ENCODE measurements at places on chromosomes 12 and 14.

DNA sequence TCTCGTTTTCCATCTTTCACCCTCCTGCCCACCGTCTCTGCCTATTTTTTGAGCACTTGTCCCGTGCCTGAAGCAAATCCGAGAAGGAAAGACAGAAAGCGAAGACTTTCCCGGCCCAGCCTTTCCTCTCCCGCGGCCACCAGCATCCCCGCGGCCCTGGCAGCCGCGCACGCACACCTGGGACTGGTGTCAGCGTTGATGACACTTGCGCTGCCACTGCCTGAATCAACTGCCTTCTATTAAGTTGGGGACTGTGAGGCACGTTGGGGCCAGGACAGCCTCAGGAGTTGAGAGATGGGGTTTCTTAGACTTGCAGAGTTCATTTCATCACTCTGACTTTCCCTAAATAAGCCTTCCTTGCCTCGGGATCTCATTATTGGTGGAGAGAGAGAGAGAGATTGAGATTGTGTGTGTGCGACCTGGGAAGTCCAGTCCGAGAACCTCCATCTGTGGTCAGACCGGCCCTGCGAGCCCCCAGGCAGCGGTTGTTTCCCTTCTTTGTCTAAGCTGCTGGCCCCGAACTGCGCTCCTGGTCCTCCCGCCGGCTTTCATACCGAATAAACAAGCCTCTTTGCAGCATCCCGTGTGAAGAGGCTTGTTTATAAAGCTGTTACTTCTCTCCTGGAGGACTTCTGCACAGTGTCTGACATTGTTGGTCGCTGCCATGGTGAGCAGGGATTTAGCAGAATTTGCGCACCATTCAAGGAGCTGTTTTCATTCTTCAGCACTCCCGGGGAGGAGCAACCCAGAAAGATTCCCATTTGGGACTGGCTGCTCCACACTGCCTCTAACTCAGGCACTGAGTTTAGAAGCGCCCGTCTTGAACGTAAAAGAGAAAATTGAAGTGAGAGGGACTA is 1.5 kb downstream of the PDZRN4 start:
- no peak for DNase-seq

DNA sequence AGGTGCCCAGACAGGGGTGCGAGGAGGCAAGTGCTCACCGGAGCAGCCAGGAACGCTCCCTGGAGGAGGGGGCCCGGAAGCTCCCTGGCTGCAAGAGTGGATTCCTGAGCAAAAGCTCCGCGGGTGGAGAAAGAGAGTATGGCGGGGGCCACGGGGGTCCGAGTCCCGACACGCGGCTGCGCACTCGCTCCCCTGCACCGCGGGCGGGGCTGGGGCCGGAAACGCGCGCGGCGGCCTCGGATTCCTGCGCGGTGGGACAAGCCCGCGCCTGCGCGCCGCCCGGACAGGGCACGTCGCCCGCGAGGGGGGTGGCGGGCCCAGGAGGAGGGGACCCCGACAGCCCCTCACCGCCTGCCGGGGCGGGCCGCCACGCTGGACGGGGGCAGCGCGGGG is 27.8 kb upstream of the GPR132 start:
- DNase-seq, result peak; percentile 81

- DNase-seq, result no peak
Observed at GRCh38 chr14:71588576-71589215, 343.5 kb upstream of the RGS6 start.

DNA sequence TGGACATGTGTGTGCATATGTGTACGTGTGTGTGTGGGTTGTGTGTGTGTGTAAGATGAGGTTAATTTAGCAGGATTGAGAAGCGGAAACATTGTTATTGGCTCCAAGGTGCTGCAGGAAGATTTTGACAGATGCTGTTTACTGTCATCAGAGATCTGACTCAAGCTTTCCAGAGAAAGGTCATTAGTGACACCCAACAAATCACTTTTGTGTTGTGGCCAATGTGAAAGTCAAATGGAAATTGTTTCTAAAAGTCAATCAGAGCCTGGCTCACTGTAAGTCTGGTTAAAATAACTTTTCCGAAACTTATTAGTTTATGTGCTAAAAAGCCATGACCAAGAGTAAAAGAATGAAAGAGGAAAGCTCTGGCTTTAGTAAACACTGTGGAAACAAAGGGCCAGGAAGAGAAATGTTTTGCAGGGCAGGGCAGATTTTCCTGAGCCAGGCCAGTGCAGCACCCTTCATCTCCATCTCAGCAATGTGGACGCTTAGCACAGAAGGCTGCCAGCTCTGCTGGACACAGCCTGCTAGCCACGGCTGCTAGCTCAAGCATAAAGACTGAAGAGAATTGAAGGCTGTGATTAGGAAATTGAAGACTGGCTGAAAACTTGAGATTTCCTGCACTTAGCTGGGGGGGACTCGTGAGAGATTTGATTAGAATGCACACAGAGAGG is 235.8 kb downstream of the NEDD1 start:
- DNase-seq, result no peak

DNA sequence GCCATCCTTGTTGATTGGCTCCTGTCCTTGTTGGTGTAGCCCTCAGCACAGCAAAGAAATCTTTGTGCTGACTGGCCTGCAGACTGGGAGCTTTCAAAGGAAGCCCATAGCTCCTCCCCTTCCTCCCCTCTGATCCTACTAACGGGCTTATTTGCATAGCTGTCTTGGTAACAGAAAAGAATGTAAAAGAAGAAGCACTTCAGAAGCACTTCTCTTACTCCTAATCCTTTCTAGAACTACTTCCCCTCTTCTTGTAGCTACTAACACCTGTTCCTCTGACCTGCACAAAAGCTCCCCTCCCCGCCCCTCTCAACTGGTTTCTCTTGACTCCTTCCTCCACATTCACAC is 14.3 kb upstream of the RIC8B start:
- no peak for DNase-seq
